LHCN-M2 (cell line): ENCODE measurements at places on chromosomes 1 and 21. TPM values are rescaled to one million over a fixed set of nuclear protein-coding genes. Genes with fewer than 3 reads are reported as not detected.

The CFHR2 gene
- not detected in 2 replicates for total RNA-seq

The FAM131C gene
- 0.63 and 1.4 TPM in 2 replicates for total RNA-seq

The HSF2BP gene
- total RNA-seq: 2.4 and 2.6 TPM in 2 replicates

The COL6A2 gene
- total RNA-seq: 421 and 452 TPM in 2 replicates

The KLHDC7A gene
- not detected in 2 replicates for total RNA-seq

The SAMD13 gene
- 0.58 and 0.98 TPM in 2 replicates for total RNA-seq

The SUSD4 gene
- total RNA-seq: 0.92 and 3.8 TPM in 2 replicates

The GJC2 gene
- total RNA-seq: 0.63 and 0.77 TPM in 2 replicates

The SAMD11 gene
- 1.1 and 3.4 TPM in 2 replicates for total RNA-seq

The COL18A1 gene
- total RNA-seq: 44.8 and 54.2 TPM in 2 replicates

The FAM72C gene
- total RNA-seq: 0.13 and 1.8 TPM in 2 replicates

The CACNA1E gene
- not detected in 2 replicates for total RNA-seq
